ENCODE measurements at places on chromosomes 5 and 9.

- DNase-seq, result no peak
These were observed 429.5 kb downstream of the TLE1 start for GRCh38 chr9:81259896-81260295.

- DNase-seq, result no peak
These were observed 22.3 kb downstream of the PDE8B start for GRCh38 chr5:77232574-77233358.

DNA sequence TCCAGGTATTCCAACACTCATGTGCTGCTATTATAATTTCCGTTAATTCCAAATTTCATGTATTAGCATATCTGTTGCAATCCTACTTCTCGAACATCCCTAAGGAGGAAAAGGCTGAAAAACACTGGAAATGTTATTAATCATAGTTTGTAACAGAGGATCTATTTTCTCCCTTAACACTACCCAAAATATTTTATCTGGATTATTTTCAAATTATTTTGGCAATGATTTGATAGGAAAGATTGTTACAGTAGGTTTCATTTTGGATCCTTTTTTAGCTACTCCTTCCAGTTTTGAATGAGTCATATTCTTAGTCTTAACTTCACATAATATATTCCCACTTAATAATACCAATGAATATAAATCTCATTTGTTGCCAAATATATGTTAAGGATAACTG, 13.9 kb upstream of the NAA35 start:
- no peak for DNase-seq

GRCh38 chr9:104858271-104858670, 69.7 kb downstream of the ABCA1 start:
- DNase-seq, result no peak

- DNase-seq, result peak; percentile 76
These were observed 6.3 kb downstream of the SLC12A7 start for GRCh38 chr5:1105350-1106265.

DNA sequence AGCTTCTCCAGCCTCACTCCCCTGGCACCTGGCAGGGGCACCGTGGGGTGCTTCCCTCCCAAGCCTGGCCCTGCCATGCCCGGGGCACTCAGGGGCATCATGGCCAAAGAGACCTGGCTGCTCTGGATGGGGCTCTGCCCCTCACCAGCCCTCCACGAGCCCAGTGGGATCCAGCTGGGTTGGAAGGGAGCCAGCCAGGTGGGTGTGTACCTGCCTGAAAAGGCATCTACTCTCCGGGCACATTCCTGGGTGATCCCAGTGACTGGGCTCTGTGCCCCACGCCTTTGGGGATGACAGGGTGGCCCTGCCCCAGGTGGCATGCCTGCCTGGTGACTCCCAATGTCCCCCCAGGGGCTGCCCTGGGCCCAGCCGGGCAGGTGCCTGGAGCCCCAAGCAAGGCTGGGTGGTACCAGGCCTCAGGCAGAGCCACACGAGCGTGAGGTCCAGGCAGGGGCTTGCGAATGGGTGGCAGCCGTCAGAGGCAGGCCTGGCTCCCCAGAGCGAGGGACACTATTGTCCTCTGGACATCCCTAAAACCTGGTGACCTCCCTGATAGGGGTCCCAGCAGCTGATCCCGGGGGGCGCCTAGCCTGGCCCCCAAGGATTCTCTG, 777 bp downstream of the GPSM1 start:
- no peak for DNase-seq
